ENCODE measurements at places on chromosomes 13 and 19.

GRCh38 chr13:37685206-37685605 is 86.6 kb upstream of the POSTN start:
- DNase-seq, result no peak

GRCh38 chr19:14305706-14306105 is 75.5 kb upstream of the ADGRE5 start:
- no peak for DNase-seq

GRCh38 chr19:48149430-48149829 is 20.7 kb downstream of the LIG1 start:
- DNase-seq, result no peak

GRCh38 chr13:42623916-42624315 is 50.0 kb downstream of the TNFSF11 start:
- DNase-seq, result no peak

- DNase-seq, result no peak
Measured at GRCh38 chr13:40390401-40390916, 276.0 kb downstream of the FOXO1 start.

DNA sequence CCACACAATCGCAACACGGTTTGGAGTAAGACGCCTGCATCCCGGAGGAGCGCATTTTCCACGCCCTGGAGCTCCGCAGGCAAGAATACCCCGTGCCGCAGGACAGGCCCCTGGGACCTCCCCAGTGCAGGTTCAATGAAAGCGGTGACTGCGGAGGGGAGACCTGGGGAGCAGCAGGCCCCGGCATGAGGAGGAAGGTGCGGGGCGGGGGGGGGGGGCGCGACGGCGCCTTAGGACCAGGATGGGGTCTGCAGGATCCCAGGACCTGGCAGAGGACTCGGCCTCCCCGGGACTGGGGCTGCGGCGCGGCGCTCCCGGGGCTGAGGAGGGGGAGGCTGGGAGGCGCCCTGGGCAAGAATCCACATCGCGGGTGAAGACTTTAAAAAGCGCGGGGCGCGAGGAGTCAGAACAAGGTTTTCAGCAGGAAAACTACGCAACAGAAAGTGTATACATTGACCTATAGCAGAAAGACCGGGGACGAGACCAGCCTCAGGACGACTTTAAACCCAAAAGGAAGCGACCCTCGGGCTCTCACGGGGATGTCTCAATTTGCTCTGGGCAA is 432 bp downstream of the ZNF611 start:
- DNase-seq, result no peak

GRCh38 chr13:74026753-74027152 is 107.5 kb downstream of the KLF12 start:
- peak; percentile 30 for DNase-seq

- DNase-seq, result no peak
Measured at GRCh38 chr13:92488249-92488852, 738.3 kb upstream of the GPC6 start.

- DNase-seq, result no peak
Measured at GRCh38 chr13:45446181-45446580, 18.6 kb upstream of the COG3 start.

- no peak for DNase-seq
Measured at GRCh38 chr13:112170823-112171569, 104.0 kb downstream of the SOX1 start.

DNA sequence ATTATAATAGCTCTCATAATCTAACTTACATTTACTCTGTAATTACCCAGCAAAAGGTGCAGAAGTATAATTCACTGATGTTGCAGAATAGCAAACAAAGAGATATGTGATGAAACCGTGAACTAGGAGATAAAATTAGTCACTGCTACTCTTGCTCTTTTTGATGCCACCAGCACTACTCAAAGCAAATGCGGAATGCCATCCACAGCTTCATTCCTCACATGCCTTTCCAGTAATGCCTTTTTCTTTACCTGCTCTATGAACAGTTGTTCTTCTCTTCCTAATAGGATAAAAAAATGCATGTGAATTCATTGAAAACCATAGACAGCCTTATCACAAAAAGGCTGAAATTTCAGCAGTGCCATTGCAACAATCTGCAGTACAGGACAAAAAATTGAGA is 1129.5 kb downstream of the DIAPH3 start:
- DNase-seq, result no peak

GRCh38 chr13:24381541-24382265 is 72.3 kb downstream of the C1QTNF9 start:
- DNase-seq, result no peak

DNA sequence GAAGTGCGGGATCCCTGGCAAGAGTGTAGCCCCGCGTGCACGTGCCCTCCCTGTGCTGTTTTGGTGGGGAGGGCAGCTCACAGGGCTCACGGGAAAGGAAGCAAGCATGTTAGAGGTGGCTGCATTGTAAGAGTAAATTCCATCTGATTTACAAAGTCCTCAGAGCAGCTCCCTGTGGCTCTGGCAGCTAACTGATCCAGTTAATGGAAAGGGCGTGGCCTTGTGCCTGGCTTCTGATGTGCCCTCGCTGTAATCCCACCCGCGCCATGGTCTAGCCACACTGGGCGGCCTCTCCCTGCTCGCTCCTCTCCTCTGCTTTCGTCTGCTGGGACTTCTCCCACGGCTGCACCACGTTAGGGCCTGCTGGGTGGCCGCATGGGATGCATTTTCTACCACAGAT is 258.5 kb downstream of the FGF9 start:
- no peak for DNase-seq

DNA sequence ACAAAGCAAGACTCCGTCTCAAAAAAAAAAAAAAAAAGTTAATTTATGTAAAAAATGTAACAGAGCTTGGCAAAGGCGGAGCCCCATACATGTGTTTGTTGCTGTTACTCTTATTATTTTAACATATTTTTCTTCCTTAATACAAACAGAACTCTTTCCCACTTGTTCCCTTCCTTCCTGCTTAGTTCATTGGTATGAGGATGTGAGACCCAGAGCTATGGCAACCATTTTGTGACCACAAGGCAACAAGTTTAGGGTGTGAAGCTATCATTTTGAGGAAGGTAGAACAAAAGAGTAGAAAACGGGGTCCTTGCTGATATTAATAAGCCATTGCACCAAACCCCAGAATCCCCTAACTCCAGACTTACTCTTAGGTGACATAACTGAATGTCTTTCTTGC is 5.4 kb downstream of the IFNL1 start:
- DNase-seq, result no peak

DNA sequence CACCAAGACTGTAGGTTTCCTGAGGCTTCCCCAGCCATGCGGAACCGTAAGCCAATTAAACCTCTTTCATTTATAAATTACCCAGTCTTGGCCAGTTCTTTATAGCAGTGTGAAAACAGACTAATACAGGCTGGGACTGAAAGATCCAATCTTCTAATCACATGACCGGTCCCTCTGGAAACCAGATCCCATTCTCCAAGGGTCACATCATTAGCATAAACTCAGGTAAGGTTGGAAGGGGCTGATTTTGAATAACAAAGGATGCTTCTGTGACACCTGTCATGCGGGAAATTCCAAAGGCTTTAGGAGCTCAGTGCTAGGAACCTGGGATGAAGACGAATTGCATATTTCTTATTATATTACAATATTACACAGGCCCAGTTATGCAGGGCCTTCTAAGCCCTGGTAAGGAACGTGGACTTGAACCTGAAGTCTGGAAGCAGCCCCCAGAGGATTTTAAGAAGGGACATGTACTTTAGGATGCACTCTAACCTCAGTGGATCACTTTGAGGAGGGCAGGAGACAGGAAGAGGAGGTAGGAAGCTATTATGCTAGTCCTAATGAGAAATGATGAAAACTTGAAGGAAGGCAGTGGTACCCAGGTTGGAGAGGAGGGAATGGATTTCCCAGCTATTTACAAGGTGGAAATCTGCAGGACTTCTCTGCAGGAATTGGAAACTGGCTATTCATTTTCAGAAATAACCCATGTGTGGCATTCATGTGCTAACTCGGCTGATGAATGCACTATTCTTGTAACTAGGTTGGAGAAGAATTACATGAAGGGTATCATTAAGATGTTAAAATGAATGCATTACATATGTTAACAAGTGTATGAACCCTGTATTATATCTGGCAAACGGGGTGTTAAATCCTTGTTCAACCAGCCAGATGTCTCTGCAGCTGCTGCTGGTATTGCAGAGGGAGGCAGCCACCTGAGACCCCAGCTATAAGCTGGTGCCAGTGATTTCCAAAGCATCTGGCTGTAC is 19.3 kb downstream of the TNFSF11 start:
- no peak for DNase-seq
